Ascending aorta (tissue), 2 donors: ENCODE measurements at places on chromosomes 12 and 14. TPM values are rescaled to one million over a fixed set of nuclear protein-coding genes. Genes with fewer than 3 reads are reported as not detected.

DNA sequence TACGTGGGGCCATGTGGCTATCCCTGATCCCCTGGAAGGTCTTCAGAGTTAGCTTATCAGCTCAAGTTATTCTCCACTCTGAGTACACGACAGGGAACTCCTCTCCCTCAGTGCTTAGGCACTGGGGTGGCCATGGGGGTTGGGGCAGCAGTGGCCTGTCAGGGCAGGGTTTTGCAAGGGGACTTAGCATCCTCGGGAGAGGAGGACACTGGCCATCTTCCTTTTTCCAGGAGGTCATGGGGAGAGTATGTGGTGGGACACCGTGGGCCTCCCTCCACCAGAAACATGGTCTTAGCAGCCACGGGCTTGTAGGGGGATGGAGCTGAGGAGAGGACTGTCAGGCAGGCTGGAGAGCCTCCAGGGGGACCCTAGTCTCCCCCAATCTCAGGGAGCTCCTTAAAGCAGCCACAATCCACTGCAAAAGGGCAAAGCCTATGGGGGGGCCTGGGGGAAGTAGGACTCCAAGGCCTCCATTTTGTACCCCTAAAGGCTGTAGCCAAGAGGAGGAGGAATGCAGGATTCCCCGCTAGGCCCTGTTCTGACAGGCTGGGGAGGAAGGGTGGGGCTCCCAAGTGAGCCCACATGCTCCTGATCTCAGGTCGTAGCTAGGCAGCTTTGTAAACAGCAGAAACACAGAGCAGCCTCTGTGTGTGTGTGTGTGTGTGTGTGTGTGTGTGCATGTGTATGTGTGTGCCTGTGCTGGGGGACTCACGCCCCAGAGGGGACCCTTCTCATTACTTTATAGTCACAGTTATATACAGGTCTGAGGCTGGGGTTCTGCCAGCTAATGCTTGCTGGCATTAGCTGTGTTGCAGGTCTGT is 36.6 kb downstream of the KRT80 start:
- no peak for DNase-seq

- no peak for DNase-seq
Observed at GRCh38 chr12:106527356-106527755, 55.4 kb upstream of the RFX4 start.

DNA sequence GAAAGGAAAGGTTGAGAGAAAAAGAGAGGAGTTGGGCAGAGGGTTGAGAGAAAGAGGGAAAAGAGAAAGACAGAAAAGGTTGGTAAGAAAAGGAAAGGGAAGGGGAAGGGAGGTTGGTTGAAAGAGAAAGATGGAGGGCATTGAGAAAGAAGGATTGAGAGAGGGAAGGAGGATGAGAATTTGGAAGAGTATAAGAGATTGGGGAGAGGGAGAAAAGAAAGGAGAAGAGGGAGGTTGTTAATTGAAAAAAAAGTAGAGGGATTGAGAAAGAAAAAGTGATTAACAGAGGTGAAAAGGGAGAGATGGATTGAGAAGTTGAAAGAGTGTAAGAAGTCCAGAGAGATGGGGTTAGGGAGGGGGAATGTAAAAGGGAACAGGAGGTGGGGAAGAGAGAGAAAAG is 21.5 kb upstream of the ERGIC2 start:
- no peak for DNase-seq

DNA sequence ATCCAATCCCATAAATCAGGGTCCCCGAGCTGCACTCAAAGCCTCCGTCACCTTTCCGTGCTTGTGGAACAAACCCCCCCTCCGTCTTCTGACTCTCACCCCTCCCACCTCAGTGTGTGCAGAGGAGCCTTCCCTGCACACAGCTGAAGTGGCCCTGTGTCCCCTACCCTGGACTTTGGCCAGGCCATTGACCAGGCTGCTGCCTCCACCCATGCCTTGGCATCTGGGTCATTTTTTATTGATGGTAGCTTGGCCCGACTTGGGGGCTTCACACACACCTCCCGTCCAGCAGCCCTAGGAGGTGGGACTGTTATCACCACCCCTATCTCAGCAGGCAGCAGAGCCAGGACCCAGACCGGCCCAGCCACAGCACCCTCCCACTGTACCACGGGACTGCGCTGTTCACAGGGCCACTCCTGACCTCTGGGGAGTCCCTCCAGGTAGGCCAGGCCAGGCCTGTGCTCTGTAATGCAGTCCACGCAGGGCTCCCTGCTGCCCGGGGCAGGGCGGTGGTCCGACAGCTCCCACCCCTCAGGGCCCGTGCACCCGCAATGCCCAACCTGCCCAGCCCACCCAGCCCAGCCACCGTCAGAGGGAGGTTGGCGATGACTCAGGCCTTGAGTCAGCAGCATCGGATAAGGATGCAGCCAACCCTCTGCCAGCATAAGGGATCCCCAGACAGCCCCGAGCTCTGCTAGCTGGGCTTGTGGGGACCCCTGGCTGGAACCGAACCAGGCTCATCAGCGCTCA is 9.2 kb upstream of the INF2 start:
- peak; percentile 87 for DNase-seq

- DNase-seq: no peak
Observed at GRCh38 chr12:7497661-7498060, 5.9 kb downstream of the CD163 start.

GRCh38 chr14:49999146-49999761 is 106.4 kb downstream of the ARF6 start:
- DNase-seq: peak; percentile 89

The CCDC175 gene
- total RNA-seq: not detected

The LPCAT3 gene
- total RNA-seq: 23.0 TPM

The ART4 gene
- total RNA-seq: 40.4 TPM
